ENCODE measurements at places on chromosomes 12 and 14. TPM values are rescaled to one million over a fixed set of nuclear protein-coding genes. Genes with fewer than 3 reads are reported as not detected.

Gene TAS2R8
- total RNA-seq, result 0.11 TPM

Gene RAB21
- 51.7 TPM for total RNA-seq

Gene TTC9
- total RNA-seq, result 15.8 TPM

Gene SLC15A4
- 31.4 TPM for total RNA-seq

Gene KRT79
- total RNA-seq, result 0.10 TPM

Gene FAM90A1
- 0.22 TPM for total RNA-seq

Gene ACRBP
- 0.69 TPM for total RNA-seq

Gene TFCP2
- 23.7 TPM for total RNA-seq

Gene BDKRB2
- total RNA-seq, result 3.4 TPM

Gene HOXC6
- total RNA-seq, result 6.6 TPM

Gene TMEM63C
- total RNA-seq, result 11.7 TPM

Gene SOAT2
- not detected for total RNA-seq

Gene TMTC1
- 40.8 TPM for total RNA-seq

Gene KCNA5
- 2.9 TPM for total RNA-seq

Gene CAPZA3
- not detected for total RNA-seq

Gene VWF
- 76.6 TPM for total RNA-seq

Gene OR4K2
- not detected for total RNA-seq

Gene CLEC2A
- total RNA-seq, result 0.17 TPM

Gene ANKRD33
- total RNA-seq, result 0.17 TPM

Gene CDKN3
- total RNA-seq, result 16.3 TPM

Gene CFAP54
- 16.2 TPM for total RNA-seq

Gene TMEM260
- 28.3 TPM for total RNA-seq

Gene HNRNPA1
- 488 TPM for total RNA-seq

Gene TOMM20L
- total RNA-seq, result not detected

Gene RPAP3
- 26.5 TPM for total RNA-seq

Gene RIN3
- total RNA-seq, result 3.8 TPM

Gene EVL
- total RNA-seq, result 142 TPM

Gene HOXC10
- total RNA-seq, result not detected

Gene MYL2
- not detected for total RNA-seq
